ENCODE measurements at places on chromosomes 5 and 9.

GRCh38 chr5:170121321-170121720 lies 15.6 kb downstream of the FOXI1 start:
- no peak for DNase-seq

DNA sequence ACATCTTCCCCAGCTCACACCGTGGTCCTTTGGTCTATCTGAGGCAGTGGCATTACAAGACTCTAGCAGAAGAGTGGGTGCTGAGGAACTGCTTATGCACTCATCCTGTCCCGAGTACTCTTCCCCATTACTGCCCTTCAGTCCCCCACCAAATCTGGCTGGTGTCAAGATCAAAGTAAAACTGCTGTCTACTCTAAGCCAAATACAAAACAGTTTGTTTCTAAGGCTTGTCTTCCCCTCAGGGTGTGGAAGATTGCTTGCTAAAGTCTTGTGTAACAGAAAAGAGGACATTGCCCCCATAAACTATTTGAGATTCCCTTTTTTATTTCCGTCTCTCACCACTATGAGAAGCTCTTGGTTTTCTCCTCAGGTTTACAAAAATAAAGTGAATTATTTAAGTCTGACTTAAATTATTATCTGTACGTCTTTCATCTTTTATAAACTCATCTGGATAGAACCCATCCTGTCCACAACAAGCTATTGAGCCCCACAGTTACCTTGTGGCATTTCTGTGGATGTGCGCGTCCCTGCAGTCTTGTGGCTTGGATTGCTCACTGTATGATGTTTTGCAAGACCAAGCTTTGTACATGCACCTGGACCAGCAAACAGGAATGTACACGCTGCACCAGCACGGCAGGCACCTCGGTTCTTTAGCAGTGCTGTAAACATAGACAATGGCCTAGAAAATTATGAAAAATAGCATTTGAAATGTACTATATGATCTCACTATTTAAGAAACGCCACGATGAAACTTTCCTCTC lies 61.0 kb downstream of the CYSTM1 start:
- no peak for DNase-seq

DNA sequence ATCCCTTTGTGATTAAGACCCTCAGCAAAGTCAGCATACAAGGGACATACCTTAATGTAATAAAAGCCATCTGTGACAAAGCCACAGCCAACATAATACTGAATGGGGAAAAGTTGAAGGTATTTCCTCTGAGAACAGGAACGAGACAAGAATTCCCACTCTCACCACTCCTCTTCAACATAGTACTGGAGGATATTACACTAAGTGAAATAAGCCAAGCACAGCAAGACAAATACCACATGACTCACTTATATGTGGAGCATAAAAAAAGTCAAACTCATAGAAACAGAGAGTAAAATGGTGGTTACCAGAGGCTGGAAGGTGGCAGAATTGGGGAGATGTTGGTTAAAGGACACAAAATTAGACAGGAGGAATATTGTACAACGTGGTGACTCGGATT lies 118.1 kb upstream of the NFIL3 start:
- no peak for DNase-seq

DNA sequence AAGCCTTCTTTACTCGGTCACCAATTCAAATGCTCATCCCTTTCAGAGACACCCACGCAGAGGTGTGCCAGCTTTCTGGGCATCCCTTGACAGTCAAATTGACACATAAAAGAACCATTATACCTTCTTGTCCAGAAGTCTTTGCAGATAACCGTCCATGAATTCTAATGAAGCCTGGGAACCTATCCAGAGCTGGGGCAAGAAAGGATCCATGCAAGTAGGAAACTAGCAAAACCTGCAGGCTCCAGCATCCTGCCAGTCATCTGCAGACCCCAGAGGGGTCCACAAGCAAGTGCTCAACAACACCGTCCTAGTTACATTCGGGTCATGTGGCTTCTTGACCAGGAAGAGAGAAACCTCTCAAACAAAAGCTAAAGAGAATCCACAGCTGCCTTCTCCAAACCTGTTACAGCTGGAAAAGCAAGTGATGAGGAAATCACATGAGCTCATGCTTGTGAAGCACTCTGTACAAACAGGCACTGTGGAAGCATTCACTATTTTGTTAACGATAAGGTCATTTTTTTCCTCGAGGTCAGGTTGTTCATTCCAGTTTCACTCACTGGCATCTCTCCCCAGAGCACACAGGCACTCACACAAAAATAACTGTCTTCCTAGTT lies 80.2 kb upstream of the DMRT1 start:
- DNase-seq = no peak

DNA sequence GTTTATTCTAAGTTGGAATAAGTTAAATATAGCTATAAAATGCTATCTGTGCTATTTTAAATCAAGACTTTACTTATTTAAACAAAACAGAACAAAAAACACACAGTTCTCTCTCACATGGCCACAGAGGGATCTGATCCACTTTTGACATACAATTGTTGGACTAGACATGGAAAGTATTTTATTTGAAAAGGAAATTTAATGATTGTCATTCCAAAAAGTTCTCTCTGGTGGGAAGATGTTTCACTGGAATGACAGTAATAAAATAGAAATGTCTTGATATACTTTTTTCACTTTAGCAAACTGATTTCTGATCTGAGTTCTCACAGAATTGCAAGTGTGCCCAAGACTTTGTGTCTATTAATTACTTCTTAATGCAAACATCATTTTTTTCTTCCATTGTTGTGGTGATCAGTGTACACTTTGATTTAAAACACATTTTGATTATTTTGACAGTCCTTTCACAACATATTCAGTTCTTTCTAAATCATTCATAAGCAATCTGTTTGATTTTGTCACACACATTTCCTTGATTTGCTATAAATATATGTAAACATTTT lies 30.1 kb upstream of the MINAR2 start:
- DNase-seq = no peak

DNA sequence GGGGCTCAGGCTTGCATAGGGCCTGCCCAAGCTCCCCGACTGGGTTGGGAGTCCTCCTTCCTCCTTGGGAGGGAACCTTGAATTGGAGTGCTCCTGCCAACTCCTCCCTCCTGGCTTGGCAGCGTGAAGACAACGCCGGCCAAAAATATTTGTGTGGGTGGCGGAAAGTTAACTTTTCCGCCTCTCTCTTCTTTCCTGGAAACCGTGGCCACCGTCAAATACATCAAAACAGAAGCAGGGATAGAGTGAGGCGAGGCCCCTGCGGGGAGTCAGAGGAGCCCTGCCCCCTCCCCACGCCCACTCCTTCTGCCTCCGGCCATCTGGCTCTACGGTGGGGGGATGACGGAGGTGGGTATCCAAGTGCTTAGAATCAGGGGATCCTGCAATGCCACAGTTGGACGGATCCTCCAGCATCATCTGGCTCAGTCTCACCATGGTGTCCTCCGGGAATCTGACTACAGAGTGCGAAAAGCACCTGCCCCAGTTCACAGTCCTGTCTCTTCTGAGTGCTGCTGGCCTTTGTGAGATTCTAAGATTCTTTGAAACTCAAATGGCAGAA lies 25.2 kb upstream of the SYNPO start:
- no peak for DNase-seq

DNA sequence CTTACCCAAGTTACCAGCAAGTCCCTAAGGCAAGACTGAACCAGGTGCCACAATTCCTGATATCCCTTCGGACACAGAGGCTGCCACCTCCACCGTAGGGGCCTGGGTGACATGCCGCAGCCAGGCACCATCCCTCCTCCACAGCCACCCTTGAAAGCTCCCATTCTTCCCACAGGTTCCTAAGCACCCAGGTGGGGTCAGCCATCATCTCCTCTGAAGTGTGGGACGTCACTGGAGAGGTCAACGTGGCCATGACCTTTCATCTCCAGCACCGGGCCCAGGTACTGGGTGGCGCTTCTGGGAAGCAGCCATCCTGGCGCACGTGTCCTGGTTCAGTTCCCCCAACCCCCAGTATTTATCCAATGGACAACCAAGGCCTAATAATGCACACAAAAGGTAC lies 8.2 kb downstream of the ADGRD2 start:
- no peak for DNase-seq

DNA sequence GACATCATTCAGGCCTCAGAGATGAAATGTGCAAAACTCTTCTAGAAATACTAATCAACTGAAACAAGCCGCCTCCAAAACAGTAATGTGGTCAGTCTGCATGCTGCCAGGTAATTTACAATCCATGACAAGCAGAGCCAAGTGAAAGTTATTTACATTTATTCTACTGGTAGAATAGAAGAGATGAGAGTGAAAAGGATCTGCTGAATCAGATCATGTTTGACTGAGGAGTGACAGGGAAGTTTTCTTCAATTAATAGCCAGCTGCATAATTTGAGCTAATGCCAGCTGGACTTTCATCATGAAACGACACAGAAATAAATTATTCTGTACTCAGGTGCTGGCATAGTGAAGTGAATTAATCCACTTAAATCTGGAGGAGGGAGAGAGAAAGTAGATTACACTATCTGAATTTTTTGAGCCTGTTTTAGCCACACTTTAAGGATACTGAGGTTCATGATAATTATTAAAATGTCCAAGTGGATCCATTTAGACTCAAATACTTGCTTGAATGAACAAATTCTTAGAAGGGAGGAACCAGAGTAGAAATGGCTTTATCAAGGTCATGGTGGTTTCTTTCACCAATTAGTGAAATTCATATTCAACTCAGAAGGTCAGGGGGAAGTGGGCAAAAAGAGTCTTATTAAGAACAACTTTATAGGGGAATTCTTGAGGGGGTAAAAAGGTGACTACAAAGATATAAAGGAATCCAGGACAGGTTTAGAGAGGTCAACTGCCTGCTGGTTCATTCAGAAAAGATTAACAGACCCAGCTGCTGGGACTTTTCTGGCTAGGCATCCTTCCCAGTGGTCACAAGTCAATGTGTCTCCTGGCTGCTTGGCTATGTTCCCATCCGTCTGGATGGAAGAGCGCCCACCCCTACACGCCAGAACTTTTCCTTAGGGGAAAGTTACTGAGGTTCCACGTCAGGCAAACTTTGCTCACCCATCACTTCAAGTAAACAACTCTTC lies 350.4 kb downstream of the PDE4D start:
- no peak for DNase-seq

DNA sequence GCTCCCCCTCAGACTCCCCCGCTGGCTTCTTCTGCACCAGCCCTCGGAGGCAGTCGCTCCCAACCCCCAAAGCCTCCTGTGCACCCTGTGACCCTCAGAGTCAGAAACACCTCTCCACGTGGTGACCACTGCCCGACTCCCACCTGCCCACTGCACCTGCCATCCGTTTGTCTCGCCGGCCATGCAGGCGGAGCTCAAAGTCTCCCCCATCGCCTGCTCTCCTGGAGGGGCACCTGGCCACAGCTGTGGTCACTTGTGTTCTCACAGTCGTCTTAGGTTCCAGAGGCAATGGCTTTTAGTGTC lies 38.2 kb downstream of the MRPL36 start:
- no peak for DNase-seq

DNA sequence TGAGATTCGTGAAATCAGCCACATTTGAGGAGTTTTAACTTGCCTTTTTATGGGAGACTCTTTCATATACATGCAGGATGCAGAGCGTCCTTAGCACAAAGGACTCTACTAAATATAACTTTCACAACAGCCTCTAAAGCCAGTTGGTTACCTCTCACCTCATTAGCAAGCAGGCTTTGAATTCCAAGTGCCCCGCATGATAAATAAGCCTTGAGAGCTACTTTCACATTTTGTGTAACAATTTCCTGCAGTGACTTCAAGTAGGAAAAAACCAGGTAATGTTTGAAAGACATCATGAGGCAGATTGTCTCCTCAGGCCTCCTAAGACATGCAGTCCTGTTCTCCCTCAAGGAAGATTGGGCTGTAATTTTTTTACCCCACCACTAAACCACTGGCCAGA lies 50.5 kb downstream of the RALGPS1 start:
- no peak for DNase-seq

DNA sequence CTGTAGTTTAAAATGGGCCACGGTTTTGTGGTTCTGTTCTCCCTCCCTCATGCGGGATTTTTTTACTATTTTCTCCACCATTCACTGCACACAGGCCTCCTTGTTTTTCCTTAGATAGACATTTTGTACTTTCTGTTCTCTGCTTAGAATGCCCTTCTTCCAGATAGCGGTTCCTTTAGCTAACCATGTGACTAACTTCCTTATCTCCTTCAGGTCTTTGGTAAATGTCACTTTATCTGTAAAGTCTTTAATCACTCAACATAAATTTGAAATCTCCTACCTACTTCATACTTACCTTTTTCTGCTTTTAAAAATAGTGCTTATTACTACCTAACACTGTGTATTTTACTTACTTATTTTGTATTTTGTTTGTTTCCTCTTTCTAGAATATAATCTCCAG lies 15.0 kb downstream of the FER start:
- DNase-seq = no peak

DNA sequence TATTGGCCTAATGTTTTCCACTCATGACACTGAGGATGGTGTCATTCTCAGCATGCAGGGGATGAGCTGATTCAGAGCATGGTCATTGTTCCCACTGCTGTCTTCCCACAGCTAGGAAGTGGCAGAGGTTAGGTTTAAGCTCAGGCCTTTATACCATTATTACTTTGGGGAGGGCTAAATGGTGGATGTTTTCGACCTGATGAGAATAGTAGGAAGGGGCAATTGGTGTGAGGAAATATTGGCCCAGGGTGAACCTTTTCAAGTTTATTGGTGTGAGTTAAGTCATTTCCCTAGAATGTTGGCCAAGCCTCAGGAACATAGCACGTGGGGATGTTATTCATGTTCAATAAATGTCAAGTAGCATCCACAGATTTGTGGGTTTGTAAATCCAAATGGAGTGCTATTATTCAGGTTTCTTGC lies 59.6 kb downstream of the ARHGAP26 start:
- no peak for DNase-seq

- DNase-seq = no peak
These were observed 439.6 kb downstream of the CSNK1G3 start for GRCh38 chr5:123951582-123951977.

All from activated gamma-delta T cell (primary cell).